ENCODE measurements at places on chromosomes 1 and 21.

- no peak for DNase-seq
Observed at GRCh38 chr1:230067871-230068620, 1.0 kb downstream of the GALNT2 start.

DNA sequence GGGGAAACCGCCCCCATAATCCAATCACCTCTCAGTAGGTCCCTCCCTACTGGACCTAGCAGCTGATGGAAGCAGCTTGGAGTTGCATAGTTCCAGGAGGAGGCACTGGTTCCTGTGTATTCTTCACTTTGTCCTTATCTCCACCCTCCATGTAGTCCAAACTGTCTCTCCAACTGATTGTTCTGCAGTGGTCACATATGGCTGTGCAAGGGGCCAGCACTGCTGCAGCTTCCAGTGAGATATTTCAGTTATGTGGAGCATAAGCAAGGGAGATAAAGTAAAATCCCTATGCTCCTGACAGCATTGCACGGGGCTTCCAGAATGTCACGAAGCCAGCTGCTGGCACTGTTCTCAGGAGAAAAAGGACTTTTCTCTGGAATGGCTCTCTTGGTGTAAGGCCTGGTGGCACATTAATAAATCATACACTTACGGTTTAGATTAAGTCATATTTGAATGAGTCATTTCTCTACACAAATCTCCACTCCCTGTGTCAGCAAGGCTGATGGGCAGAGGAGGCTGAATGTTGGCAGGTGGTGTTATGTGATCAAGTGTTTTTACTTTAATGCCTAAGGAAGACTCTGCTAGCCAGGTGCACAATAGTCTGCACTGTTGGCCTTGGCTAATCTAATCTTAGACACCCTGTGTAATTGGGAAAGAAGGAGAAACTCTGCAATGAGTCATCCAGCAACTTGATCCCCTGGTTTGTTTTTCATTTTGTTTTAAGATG, 93.4 kb downstream of the KCNK1 start:
- DNase-seq = no peak

GRCh38 chr1:193143285-193143684, 21.5 kb downstream of the CDC73 start:
- DNase-seq = peak; percentile 13

DNA sequence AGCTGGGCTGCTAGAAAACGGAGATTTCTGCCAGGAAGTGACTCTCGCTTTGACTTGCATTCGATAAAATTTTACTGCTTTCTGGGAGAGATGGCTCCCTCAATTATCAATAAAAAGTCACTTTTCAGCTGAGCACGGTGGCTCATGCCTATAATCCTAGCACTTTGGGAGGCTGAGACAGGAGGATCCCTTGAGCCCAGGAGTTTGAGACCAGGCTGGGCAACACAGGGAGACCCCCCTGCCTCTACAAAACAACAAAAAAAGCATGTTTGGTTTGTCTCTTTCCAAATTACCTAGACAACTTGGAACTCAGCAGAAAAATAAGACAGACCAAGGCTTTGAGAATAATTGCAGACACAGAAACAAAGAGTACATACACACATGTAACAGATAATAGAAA, 12.9 kb upstream of the ENSA start:
- DNase-seq = no peak

DNA sequence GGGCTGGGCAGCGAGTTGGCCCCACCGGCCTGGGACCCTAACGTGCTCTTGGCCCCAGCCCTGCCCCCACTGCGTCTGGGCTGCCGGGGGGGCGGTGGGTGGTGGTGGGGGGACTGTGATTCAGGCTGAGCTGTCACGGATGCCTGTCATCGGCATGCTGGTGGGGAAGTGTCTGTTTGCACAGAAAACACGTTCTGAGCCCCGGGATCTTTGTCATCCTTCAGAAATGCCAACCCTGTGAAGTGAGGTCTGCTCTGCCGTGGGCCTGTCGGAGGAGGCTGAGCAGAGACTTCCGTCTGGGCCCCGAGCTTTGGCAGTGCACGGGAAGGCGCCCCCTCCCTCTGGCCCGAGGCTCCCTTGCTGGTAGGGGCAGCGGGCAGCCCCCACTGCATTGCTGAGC, 24.3 kb upstream of the PLCH2 start:
- no peak for DNase-seq

- DNase-seq = no peak
Observed at GRCh38 chr1:175536921-175537320, 206.5 kb downstream of the TNR start.

- DNase-seq = no peak
Observed at GRCh38 chr1:152941037-152941711, 5.8 kb upstream of the SPRR5 start.

DNA sequence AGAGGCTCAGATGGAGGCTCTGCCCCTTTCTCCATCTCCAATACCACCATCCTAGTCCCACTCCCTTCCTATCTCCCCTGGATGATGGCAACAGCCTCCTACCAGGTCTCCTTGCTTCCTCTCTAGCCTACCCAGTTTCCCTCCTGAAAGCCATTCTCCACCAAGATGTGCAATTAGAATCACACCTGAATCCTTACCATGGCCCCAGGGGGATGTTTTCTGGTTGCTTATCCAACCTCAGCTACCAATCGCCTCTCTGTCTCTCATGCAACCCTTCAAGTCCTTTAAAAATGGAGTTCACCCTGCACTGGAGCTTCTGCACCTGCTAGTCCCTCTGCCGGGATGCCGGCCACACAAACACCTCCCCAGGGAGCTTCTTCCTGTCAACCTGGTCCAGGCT, 2.9 kb downstream of the RCAN1 start:
- no peak for DNase-seq

DNA sequence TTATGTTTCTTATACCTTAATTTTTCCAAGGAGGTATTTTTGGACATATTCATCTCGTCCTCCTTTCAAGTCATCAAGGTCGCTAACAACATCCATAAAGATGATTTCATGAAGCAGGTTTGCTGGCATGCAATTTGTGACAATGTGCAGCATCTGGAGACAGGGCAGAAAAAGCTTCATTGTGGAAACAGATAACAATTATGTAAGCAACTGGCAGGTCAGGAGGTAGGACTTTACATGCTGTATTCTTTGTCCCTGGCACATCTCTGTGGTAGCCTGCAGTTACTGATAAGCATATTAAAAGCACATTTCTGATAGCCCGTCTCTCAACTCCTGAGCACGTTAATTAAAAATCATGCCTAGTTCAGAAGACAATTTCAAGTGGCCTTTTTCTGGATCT, 156.8 kb downstream of the LEPR start:
- no peak for DNase-seq

GRCh38 chr1:7616076-7616832, 154.8 kb upstream of the VAMP3 start:
- no peak for DNase-seq

DNA sequence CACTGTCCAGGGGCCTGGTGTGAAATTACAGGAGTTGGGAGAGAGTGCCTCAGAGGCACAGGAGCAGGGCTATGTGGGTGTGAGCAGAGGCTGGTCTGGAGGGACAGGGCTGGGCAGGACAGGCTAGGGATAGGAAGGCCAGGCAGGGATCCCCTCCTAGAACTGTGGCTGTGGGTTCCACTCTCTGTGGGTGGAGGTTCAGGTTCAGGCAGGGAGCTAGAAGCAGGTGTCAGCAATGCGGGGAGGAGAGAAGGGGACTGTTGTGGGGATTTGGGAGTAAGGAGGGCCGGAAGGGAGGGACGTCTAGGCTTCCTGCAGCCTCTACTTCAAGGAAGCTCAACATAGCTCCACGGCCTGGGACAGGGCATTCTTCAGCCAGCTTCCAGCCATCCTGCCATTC, 8.3 kb upstream of the GPR61 start:
- no peak for DNase-seq

- no peak for DNase-seq
Observed at GRCh38 chr1:89540406-89540970, 15.9 kb downstream of the LRRC8B start.

Data from CD4-positive, alpha-beta T cell treated with Interleukin-15 for 4 hours (primary cell).